ENCODE measurements at places on chromosomes 1 and 21.
A peak's percentile ranks its signal among the peaks of the same experiment; 100 is the strongest.

DNA sequence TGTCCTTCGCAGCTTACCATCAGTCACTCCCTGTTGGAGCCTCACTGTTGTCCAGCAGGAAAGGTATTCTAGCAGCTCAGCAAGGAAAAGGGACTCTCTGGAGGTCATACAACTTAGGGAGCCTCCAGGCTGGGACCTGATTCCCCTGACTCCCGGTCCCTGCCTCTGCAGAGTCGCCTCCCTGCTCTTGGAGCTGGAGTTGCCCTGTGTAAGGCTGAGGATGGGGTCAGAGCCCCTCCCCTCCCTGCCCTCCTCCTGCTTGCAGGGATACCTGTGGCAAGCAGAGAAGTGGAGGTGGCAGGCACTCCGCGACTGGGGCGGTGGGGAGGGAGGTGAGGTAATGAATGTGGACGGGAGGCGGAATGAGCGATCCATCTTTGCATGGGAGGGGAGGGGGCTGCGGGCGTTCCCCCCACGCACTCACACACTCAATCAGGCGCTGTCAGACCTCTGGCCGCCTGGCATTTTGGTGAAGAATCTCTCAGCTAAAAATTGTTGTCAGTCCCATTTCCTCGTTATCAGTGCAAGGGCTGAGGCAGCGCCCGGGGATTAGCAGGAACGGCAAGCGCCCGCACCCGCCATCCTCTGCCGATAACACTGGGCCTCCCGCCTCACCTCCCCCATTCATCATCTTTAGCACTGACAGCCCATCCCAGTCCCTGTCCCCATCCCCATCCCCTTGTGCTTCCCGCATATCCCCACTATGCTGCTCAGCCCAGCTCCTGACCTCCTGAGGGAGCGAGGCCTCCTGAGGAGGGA lies 64.3 kb downstream of the TMEM53 start:
- no peak for DNase-seq

DNA sequence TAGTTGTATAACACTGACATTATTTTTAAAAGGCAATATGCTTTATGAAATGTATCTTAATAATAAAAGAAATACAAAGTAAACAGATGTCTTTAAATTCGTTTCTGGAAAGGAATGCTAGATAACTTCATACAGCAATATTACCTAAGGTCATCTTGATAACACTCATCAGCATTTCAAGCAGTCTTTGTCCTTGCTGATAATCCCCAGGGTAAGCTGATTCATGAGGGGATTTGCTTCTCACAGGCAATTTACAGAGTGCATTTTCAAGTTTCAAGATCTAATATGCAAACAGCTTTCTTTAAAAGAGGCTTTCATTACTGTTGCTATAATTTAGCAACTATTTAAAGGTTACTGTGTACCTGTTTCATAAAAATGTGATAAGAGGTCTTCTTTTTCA lies 75.2 kb upstream of the NEK2 start:
- DNase-seq = no peak

DNA sequence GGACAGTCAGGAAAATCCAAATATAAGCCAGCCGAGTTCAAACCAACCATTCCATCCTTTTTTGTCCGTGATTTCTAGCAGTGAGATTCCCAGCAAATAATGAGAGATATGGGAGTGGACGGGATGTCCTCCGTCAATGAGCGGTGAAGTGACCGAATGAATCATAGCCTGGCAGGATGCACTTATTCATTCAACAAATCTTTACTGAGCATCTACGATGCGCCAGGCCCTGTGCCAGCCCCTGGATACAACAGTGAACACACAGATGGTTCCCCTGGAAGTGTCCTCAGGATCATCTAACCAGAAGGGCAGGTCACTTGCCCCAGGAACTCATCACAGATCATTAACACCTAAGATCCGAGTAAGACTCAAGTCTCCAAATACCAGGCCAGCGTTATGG lies 8.2 kb upstream of the PLEKHA6 start:
- no peak for DNase-seq

GRCh38 chr1:85240643-85241042 lies 18.8 kb downstream of the C1orf52 start:
- DNase-seq = no peak

DNA sequence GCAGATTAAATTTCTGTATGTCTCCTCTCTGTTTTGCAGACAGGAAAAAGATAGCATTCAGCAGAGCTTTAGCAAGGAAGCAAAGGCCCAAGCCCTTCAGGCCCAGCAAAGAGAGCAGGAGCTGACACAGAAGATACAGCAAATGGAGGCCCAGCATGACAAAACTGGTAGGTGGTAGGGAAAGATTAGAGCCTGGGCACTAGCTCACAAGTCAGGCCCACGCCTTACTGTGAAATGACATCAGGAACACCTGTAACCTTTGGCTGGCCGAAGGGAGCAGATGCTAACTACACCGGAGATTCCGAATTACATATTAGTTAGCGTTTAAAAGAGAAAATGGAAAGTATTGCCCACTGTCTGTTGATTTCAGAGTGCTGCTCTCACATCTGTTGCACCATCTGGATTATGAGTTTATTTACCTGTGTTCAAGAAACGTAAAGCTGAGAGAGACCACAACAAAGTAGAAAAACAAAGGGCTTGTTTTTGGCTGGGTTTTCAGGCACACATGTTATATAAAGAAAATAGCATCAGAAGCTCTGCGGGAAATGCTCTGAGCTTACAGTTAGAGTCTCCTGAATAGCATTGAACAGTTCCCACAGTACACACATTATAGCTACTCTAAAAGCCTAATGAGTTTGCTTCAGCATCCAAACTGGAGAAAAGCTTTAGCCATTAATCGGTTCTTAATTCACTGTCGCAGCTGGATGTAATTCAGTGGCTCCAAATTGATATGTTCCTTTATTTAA lies 160.0 kb downstream of the SDCCAG8 start:
- no peak for DNase-seq

DNA sequence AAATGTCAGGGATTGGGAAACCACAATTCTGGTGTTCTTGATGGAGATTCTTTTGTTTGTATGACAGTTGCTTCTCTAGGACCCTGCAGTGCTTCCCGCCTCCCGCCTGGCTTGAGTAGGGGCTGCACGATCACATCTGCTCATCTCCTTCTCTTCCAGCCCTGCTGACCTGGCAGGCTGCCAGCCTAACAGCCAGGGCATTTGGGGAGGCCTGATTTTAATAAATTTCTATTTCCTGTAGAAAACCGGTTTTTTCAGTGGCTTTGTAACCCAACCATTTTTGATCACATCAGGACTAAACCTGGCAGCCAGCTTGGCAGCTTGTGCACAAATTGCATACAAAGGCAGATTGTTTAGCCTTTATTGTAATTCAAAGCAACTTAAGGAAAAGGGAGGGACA lies 78.9 kb downstream of the UBE2U start:
- peak; percentile 32 for DNase-seq

DNA sequence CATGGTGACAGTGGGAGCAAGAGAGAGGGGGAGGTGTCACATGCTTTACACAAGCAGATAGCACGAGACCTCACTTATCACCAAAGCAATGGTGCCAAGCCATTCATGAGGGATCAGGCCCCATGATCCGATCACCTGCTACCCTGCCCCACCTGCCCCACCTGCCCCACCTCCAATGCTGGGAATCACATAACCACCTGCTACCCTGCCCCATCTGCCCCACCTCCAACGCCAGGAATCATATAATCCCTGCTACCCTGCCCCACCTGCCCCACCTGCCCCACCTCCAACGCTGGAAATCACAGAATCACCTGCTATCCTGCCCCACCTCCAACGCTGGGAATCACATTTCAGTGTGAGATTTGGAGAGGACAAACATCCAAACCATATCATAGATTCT lies 10.6 kb upstream of the AIRE start:
- DNase-seq = peak; percentile 37

DNA sequence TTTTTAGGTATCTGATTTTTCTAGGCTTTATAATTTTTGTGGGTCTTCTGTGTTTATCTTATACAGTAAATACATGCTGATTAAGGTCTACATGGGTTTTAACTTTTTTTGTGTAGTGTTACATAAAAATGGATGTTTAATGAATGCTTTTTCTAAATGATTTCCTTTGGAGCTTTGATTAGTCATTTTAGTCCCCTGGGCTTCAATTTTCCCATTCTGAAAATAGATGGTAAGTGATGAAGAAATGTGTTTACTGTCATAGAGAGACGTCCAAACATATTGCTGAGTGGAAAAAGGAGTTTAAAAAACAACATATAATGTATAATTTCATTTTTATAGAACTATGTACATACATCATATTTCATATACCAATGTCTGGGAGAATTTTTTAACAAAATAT lies 140.9 kb upstream of the HMCN1 start:
- DNase-seq = no peak

DNA sequence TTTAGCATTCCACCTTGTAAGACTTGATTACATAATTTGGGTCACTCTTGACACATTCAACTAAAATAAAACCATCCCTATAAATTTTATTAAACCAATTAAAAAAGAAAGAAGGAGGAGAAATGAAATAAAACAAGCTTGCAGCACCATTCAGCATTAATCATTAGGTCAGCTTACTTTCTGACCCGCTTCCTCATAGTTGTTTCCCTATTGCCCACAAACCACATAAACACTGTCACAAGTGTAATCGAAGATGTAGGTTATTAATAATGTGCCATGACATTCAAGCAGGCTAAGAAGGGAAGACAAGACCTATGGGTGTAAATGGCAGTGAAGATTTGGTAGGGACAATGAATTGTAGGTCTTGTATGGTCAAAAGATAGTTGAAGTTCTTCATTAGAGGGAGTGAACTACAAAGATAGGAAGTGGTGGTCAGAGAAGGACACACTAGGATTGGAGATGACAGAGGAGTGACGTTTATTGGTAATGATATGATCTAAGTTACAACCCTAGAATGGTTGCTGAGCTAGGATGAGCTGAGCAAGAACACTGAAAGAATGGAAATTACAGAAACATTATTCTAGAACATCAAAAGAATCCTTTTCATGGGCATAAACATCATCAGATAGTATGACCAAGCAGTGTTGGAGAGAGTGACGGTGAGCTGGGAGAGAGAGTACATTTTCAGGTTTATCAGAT lies 231.5 kb downstream of the KCNT2 start:
- no peak for DNase-seq

DNA sequence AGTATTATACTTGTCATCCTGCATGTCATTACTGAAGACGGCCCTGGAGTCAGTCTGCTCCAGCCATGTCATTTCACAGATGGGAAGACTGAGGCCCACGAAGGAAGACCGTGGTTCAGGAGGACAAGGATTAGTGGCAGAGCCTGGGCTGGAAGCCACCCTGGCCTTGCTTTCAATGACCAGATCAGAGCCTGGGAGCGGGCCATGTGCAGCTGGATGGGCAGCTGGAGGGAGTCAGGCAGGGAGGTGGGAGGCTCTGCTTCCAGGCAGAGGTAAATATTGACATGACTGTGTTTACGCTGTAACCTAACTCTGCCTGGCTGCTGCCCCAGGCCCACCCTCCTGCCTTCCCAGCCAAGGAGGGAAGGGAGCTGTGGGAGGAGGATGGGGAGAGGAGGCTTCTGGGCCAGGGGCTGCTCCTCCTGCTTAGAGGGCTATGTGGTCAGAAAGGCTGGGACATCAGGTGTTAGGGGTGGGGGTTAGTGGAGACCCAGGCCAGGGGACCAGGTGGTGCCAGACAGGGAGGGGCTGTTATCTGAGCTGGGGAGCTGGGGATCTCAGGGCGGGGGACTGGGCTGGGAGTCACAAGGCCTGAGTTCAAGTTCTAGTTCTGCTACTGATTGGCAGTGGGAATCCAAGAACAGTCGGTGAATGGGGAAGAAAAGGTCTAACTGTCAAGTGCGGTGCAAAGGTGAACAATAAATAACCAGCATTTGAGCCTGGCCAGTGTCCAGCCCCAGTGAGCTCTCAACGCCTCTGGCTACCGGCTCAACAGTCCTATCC lies 48.5 kb upstream of the ECE1 start:
- peak; percentile 93 for DNase-seq

DNA sequence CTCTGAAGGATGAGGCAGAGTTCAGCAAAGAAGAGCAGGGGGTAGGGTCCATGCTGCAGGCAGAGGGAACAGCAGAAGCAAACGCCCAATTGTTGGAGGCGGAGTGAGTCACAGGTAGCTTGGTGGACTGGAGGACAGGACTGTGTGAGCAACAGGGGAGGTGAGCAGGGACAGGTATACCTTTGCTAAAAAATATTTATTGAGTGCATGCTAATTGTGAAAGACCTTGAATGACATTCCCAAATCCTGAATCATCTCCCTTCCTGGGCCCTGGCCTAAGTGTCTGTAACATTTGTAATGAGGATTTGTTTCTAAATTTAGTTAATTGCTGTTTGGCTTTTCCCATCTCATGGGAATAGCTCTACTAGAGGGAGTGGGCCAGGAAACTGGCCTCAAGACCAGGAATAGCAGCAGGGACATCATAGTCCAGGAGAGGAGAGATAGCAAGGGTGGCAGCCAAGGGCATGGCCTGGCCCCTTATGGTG lies 123.7 kb downstream of the FOXD2 start:
- DNase-seq = no peak

DNA sequence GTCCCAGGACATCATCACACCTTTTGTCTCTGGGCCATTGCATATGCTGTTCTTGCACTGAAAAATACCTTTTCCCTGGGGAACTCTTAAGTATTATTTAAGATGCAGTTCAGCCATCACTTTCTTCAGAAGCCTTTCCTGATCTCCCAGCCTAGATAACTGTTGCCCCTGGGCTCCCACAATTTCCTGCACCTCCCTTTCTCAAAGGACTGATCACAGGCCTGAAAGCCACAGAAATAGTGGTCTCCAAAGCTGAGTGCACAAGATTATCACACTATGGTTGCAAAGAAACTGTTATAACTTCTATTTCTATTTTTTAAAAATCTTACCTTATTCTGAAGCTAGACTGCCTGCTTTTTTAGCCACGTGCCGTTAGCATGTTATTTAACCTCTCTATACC lies 2.8 kb upstream of the ZSCAN20 start:
- no peak for DNase-seq

DNA sequence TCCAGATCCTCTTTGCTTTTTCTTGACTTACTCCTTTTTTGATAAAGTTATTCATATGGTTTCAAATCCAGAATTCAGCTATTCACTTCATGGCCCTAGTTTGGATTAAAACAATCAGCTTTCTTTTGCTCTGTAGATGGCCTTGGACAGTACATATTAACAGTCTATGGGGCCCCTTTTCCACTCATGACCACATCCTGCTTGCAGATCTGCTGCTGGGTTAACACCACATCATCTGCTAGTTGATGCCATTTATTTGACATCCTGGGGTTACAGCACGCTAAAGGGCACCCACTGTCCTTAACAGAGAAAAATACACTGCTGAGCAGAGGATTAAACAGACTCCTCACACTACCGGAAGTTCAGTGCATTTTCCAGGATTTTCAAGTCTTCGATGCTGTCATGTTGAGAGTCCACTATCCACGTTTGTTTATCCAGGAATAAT lies 941 bp upstream of the IFI16 start:
- DNase-seq = no peak
